ENCODE measurements at places on chromosomes 5 and 9. TPM values are rescaled to one million over a fixed set of nuclear protein-coding genes. Genes with fewer than 3 reads are reported as not detected.

DNA sequence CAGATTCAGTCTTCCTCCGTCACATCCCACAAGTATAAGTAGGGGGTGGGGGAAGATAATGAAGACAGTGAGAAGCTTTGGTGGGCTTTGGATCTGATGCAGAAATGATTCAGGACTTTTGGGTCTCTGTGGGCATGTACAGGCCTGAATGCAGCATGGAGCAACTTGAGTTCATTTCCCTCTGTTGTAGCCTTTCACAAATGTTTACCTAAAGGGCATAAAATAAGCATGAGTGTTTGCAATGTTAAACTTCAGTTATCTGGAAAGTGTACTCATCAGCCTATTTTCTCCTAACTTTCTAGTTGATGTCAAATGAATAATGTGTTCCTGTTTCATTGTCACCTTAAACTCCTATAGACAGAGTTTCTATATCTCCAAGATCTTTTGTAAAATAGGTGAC lies 39.3 kb downstream of the GARNL3 start:
- DNase-seq = no peak

IZUMO3 gene
- not detected for total RNA-seq

DNA sequence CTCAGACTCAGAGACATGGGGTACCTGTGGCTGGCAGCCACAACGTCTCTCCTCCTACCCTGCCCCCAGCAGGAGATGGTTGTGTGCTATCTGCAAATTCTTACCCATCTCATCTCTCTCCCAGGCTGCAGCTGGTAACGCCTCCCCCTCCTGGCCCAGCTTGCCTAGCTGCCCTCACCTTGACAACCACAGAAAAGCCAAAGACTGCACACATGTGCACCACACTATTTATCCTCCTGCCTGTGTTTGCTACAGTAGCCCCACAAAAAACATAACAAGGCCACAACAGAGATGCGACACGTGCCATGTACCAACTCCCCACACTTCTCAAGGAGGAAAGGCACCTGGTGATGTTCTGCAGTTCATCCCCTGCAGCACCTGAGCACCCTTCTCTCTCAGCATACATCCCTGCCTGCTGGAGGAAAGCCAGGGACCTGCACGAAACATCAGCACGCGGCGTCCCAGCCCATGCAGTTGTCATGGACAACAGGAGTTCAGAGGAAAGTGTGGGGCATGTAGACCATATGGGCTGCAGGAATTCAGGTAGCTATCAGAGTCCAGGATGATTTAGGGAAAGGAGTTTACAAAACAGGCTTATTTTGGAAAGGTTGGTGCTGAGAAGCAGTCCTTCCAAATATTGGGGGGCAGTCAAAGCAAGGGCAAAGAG lies 168.7 kb downstream of the C5orf15 start:
- DNase-seq = no peak

- DNase-seq = peak; percentile 45
Measured at GRCh38 chr9:109452761-109453160, 45.3 kb downstream of the PTPN3 start.

GRCh38 chr5:169812786-169813185 lies 167.5 kb downstream of the INSYN2B start:
- DNase-seq = no peak

- no peak for DNase-seq
Measured at GRCh38 chr5:77832938-77833337, 56.8 kb upstream of the TBCA start.

Data from HFFc6 (cell line).